ENCODE measurements at places on chromosomes 1 and 21. TPM values are rescaled to one million over a fixed set of nuclear protein-coding genes. Genes with fewer than 3 reads are reported as not detected.

- no peaks in the 10 kb centered on the region for H3K36me3 ChIP-seq
- H3K4me3 ChIP-seq, result no peak overlapping the region
- H3K27me3 ChIP-seq, result no peaks in the 10 kb centered on the region
- peaks cover 8% of the 10 kb centered on the region for H3K4me1 ChIP-seq
- DNase-seq, result peak; percentile 61
These were observed 2.5 kb upstream of the PLEKHM2 start for GRCh38 chr1:15681349-15682292.

- no peaks in the 10 kb centered on the region for H3K36me3 ChIP-seq
- H3K4me3 ChIP-seq, result no peak overlapping the region
- peaks cover 14% of the 10 kb centered on the region for H3K27me3 ChIP-seq
- DNase-seq, result no peak
These were observed 143.5 kb downstream of the GRIK3 start for GRCh38 chr1:36890776-36891175.

GRCh38 chr21:42437786-42438185 lies 34.1 kb downstream of the UBASH3A start:
- H3K27me3 ChIP-seq, result peaks cover 7% of the 10 kb centered on the region
- H3K4me1 ChIP-seq, result no peaks in the 10 kb centered on the region
- no peaks in the 10 kb centered on the region for H3K36me3 ChIP-seq

GRCh38 chr1:34144766-34145165 lies 20.3 kb downstream of the CSMD2 start:
- H3K4me1 ChIP-seq, result no peaks in the 10 kb centered on the region
- no peak overlapping the region for H3K27ac ChIP-seq

- DNase-seq, result no peak
- H3K27me3 ChIP-seq, result no peaks in the 10 kb centered on the region
- H3K4me3 ChIP-seq, result no peak overlapping the region
- no peaks in the 10 kb centered on the region for H3K4me1 ChIP-seq
- peak overlapping the region; percentile 24 for H3K27ac ChIP-seq
These were observed 3.4 kb downstream of the AGPAT3 start for GRCh38 chr21:43868461-43868860.

DNA sequence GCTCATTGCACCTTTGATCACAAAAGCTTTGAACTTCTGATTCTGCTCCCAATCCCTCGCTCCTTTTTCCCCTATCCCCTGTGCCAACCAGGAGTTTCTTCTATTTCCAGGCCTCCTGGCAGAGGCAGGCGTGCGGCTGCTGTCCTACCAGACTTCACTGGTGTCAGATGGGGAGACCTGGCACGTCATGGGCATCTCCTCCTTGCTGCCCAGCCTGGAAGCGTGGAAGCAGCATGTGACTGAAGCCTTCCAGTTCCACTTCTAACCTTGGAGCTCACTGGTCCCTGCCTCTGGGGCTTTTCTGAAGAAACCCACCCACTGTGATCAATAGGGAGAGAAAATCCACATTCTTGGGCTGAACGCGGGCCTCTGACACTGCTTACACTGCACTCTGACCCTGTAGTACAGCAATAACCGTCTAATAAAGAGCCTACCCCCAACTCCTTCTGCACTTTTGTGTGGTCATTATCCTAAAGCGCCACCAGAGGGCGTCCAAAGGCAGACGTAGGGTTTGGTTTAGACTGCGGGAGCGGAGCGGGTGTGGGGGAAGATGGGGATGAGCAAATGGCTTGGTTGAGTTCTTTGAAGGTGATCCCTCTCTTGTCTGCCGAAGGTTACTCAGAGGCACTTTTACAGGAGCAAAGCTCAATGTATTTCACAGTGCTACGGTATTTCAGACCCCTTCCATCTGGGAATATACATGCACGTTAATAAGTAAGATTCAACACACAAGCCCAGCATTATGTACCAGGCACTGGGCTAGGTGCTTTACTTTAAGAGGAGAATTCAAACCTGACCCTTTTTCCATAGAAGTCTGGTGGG lies 24.7 kb downstream of the HMGCS2 start:
- no peaks in the 10 kb centered on the region for H3K27me3 ChIP-seq
- H3K4me1 ChIP-seq, result peaks cover 4% of the 10 kb centered on the region
- H3K27ac ChIP-seq, result no peak overlapping the region
- DNase-seq, result peak; percentile 67
- no peak overlapping the region for H3K4me3 ChIP-seq

GRCh38 chr1:169184812-169185211 lies 78.3 kb downstream of the ATP1B1 start:
- DNase-seq, result no peak
- H3K4me1 ChIP-seq, result no peaks in the 10 kb centered on the region
- no peak overlapping the region for H3K27ac ChIP-seq
- H3K4me3 ChIP-seq, result no peak overlapping the region

DNA sequence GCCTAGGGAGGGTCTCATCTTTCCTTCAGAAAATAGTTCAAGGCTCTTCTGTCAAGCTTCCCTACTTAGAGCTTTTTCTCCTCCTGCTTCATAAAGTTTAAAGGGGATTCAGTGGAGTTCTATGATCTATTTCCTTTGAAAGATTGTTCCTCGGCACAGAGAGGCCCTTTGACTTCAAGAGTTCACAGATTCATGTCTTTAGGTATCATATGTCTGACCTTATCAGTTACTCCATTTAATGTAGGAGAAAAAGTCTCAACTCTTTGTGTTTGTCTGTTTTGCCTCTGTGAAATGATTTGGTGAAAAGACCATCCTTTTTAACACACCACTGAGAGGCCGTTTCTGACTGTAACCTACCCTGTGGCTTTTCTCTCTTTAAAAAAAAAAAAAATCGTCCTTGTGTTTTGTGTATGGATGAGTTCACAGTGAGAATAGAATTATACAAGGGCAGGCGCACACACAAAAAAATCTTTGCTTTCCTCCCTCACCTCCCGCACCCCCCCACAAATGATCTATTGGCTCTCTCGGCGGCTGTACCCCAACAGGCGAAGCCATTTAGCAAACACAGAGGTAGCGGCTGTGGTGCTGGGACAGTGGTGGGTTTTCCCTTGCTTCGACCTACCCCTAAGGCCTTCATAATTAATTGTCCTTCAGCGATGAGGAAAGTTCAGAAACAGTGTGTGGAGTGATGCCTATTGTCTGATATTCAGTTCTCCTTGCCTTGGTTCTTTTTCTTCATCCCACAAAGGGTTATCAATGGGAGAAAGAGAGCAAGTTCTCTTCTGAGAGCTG lies 29.6 kb downstream of the PROX1 start:
- no peaks in the 10 kb centered on the region for H3K36me3 ChIP-seq
- H3K4me3 ChIP-seq, result no peak overlapping the region
- peaks cover 9% of the 10 kb centered on the region for H3K4me1 ChIP-seq

DNA sequence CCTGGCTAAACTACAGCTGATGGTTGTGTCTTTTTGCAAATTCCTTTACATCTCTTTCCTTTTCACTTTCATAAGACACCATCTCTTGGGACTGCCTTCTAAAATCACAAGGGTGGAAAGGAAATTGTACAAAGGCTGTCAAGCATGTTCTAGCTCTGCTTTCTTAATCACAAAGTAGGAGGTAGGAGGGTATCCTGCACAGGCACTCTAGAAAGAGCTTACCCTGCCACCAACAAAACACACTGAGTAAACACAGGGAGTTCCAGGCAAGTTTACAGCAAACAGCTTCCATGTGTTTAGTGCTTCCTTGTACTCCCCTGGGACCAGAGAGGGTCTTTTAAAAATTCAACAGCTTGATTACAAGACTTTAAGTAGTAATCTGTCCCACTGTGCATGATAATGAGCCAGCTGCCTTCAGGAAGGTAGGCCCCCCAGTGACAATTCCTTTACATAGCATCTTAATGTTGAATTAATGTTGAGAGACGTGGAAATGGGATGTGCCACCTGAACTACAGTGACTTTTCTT lies 2.4 kb downstream of the PLPP3 start:
- H3K27me3 ChIP-seq, result no peaks in the 10 kb centered on the region
- peaks cover 52% of the 10 kb centered on the region for H3K4me1 ChIP-seq
- H3K36me3 ChIP-seq, result no peaks in the 10 kb centered on the region
- peak overlapping the region; percentile 89 for H3K4me3 ChIP-seq

- DNase-seq, result peak; percentile 76
- peaks cover 18% of the 10 kb centered on the region for H3K4me1 ChIP-seq
- H3K4me3 ChIP-seq, result no peak overlapping the region
- no peaks in the 10 kb centered on the region for H3K36me3 ChIP-seq
- no peaks in the 10 kb centered on the region for H3K27me3 ChIP-seq
These were observed 55.8 kb upstream of the SELENON start for GRCh38 chr1:25744140-25744581.

- H3K4me1 ChIP-seq, result no peaks in the 10 kb centered on the region
- H3K27me3 ChIP-seq, result no peaks in the 10 kb centered on the region
- no peak overlapping the region for H3K27ac ChIP-seq
- H3K4me3 ChIP-seq, result no peak overlapping the region
These were observed 299.5 kb upstream of the RRP15 start for GRCh38 chr1:217985641-217986040.

DNA sequence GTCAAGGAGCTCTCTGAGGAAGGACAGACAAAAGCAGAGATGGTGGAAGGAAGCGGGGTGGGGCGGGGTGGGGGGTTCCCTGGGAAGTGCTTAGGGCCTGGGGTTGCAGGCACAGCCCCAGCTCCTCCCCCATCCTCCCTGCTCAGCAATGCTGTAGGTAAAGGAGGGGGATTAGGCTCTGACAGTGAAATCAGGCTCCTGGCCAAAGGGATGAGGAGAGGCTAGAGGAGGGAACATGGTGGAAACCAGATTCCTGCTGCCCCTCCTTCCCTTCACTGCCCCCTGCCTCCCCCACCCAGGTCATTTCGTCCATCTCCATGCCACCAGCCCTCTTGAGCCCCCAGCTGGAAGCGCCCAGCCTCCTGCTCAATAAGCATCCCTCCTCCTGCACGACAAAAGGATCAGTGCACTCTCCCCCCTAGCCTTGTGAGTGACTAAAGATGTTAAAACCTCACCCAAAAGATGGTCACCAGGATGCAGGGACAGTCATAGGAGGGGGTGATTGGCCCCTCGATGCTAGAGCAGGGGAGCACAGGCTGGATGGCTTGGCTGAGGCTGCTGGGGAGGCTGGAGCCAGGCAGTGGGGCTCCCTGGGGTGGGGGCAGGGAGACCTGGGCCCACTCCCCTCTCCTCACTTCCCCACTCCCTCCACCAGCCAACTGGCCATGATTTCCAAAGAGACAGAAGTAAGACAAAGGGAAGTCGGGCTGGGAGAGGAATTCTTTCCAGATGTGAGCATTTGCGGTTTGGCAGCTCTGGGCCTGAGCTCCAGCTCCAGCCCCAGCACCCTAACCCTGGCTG lies 2.2 kb upstream of the CRABP2 start:
- no peak overlapping the region for H3K4me3 ChIP-seq
- peaks cover 42% of the 10 kb centered on the region for H3K4me1 ChIP-seq
- H3K27me3 ChIP-seq, result peaks cover 11% of the 10 kb centered on the region
- peak overlapping the region; percentile 77 for H3K27ac ChIP-seq
- no peaks in the 10 kb centered on the region for H3K36me3 ChIP-seq

- peak overlapping the region; percentile 92 for H3K4me3 ChIP-seq
- H3K36me3 ChIP-seq, result peaks cover under 1% of the 10 kb centered on the region
These were observed 380 bp upstream of the FBXO28 start for GRCh38 chr1:224113545-224113917.

DNA sequence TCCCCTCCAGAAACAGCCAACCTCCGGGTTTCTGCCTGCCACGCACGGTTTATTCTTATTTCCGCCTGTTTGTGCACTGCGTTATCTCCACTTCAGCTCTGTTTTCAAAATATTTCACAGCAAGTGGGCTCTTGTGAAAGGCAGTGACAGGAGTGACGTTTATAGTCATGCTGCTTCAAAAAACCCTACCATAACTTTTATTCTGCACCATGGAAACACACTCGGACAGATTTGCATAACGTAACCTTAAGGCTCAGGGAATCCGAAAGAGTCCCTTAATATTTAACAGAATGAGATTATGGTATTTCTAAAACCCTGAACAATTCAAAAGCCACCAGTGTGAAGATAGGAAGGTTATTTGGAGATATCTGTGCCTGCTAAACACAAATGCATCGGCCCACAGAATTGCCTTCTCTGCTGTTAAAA lies 782 bp upstream of the SDE2 start:
- peaks cover 5% of the 10 kb centered on the region for H3K36me3 ChIP-seq
- no peak for DNase-seq
- no peaks in the 10 kb centered on the region for H3K27me3 ChIP-seq

- H3K36me3 ChIP-seq, result no peaks in the 10 kb centered on the region
- H3K4me3 ChIP-seq, result peak overlapping the region; percentile 67
- peaks cover 16% of the 10 kb centered on the region for H3K4me1 ChIP-seq
These were observed 29.1 kb downstream of the TEX35 start for GRCh38 chr1:178541829-178542553.

GRCh38 chr1:48164571-48164970 lies 57.9 kb upstream of the SLC5A9 start:
- H3K4me1 ChIP-seq, result peaks cover 4% of the 10 kb centered on the region
- no peaks in the 10 kb centered on the region for H3K27me3 ChIP-seq
- no peak overlapping the region for H3K4me3 ChIP-seq
- no peak overlapping the region for H3K27ac ChIP-seq
- H3K36me3 ChIP-seq, result no peaks in the 10 kb centered on the region

DNA sequence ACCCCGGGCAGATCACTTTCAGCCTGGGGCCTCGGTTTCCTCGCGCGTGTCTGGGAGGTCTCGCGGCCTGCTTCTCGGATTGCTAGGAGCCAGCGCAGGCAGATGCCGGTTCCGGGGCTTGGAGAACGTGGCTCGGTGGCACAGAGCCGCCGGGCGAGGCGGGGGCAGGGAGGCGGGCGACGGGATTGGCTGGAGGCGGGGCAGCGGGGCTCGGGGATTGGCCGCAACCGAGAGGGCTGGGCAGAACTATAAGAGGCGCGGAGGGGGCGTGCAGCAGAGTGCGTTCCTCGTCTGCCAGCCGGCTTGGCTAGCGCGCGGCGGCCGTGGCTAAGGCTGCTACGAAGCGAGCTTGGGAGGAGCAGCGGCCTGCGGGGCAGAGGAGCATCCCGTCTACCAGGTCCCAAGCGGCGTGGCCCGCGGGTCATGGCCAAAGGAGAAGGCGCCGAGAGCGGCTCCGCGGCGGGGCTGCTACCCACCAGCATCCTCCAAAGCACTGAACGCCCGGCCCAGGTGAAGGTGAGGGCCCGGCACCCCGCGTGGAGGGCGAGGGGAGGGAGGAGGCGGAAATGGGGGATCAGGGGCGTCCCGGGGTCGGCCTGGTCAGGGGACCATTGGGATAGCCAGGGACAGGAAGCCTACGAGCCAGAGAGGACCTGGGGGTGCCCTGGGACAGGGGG lies at the start of gene MFSD2A:
Gene MFSD2A (plus strand): TSS at position 276 of the 677 bp plus-strand sequence. CDS start 148 bp downstream, at position 424.
- peak within 1 kb of the TSS; percentile 63 for H3K4me3 ChIP-seq
- peaks cover 4% of the 10 kb centered on the region for H3K27me3 ChIP-seq

GRCh38 chr1:216702170-216702569 lies 21.1 kb downstream of the ESRRG start:
- no peaks in the 10 kb centered on the region for H3K27me3 ChIP-seq
- DNase-seq, result no peak
- peaks cover 6% of the 10 kb centered on the region for H3K4me1 ChIP-seq
- no peaks in the 10 kb centered on the region for H3K36me3 ChIP-seq
- H3K27ac ChIP-seq, result no peak overlapping the region

GRCh38 chr1:207286786-207287468 lies 34.6 kb upstream of the CD55 start:
- H3K4me1 ChIP-seq, result peaks cover 26% of the 10 kb centered on the region
- no peaks in the 10 kb centered on the region for H3K36me3 ChIP-seq
- no peak for DNase-seq

GRCh38 chr1:197464044-197464443 lies 196.0 kb downstream of the CRB1 start:
- H3K36me3 ChIP-seq, result no peaks in the 10 kb centered on the region
- no peak overlapping the region for H3K4me3 ChIP-seq
- no peak overlapping the region for H3K27ac ChIP-seq

The ATP6V1G3 gene
- not detected for total RNA-seq

The LINGO4 gene
- total RNA-seq, result 0.45 TPM

The GUCA2A gene
- total RNA-seq, result not detected

The SYT14 gene
- total RNA-seq, result not detected

The GPR3 gene
- 2.4 TPM for total RNA-seq

The AKR1A1 gene
- 75.7 TPM for total RNA-seq

The SH2D1B gene
- 0.16 TPM for total RNA-seq

The TNFRSF4 gene
- total RNA-seq, result 2.3 TPM

The HPDL gene
- 0.36 TPM for total RNA-seq

The DCDC2B gene
- total RNA-seq, result not detected

All from heart left ventricle (tissue), 16 donors.